Stimulated activated CD4-positive, alpha-beta T cell treated with anti-CD3 and anti-CD28 coated beads, TNF-alpha, amount 100 ng/mL, for 1 hour (primary cell): ENCODE measurements at places on chromosomes 5 and 9.

DNA sequence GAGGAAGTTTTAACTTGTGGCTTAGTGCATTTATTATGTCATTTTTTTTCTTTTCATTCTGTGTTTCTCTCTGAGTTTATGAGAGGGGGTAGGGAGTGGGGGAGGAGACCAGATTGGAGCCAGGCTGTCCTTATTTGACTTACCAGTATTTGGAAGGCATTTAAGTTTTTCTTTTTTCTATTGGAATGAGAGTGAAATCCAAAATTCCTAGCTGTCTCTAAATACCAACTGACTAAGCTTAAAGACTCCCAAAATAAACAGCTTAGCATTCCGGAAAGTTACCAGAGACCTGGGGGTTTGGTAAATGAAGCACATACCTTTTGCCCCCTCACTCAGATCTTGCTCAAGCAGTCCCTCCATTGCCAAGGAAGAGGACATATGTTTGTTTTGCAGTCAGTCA, 581.9 kb upstream of the BRINP1 start:
- DNase-seq: no peak

DNA sequence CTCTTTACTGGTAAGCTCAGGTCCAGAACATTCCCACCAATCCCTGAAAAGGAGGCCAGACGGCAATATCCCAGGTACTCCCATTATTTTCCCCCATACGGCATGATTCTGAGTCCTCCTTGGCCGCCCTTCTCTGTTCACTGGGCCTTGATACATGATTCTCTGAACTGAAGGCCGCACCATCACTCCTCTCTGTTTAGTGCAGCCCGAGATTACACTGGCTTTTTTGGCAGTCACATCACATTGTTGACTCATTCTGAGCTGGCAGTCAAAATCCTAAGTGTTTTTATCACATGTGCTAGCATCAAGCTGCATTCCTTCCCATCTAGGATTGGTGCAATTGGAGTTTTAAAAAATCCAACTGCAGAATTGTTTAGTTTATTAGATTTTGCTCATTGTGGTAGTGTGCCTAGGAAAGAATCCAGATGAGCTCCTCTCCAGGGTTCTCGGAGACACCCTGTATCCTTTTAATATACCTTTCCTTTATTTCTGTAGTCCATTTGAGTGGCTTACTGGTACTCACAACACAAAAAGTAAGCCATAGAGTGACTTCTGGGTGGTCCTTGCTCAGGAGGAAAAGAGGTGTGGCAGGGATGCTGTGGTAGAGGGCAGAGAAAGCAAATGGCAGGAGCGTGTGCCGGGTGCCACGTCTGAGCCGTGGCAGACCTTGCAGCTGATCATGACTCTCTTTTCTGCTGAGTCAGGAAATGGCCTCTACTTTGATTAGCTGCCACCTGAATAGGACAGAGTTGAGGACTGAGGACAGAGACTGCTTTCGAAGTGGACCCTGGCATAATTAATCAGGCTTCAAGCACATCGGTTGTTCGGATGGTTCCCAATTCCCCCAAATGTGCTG, 121.1 kb upstream of the IL12B start:
- DNase-seq: no peak

DNA sequence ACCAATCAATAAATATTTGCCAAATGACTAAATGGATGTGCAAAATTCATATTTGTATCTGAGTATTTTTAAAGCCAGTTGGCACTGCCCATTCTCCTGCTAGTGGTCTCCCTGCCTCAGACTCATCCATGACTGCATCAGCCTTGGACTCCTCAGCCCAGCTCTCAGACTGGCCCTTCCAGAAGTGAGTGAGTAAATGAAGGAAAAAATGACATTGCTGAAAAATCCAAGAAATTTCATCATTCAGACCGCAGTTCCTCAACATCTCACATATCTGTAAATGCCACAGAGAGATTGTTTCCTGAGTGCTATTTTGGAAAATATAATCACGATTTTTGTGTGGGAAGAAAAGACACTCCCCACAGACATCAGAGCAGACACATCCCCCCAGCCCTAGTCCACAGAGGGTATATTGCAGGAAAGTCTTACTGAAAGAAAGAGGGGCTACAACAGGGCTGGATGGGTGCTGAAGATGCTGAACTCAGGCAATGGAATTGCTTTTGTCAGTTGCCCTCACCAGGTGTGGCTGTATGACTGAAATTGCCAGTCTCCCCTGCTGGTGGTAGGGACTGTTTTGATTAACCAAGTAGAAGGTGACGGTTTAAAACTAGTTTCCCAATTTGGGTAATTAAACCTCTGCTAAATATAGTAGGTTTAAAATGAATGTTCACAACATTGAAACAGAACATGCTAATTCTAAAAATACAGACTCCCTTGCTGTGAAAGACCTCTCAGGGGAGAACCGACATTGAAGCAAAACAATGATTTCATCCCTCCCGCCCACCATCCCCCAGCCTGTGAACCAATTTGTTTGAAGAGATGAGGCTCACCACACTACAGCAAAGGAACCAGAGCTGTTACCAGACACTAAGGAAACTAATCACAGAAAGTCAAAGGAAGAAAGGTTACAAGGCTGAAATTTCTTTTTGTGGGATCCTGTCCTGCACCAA, 158.8 kb downstream of the DEPDC1B start:
- DNase-seq: no peak

- DNase-seq: no peak
These were observed 50.9 kb upstream of the SUSD3 start for GRCh38 chr9:93007529-93008058.

GRCh38 chr5:144433140-144433822, 262.6 kb downstream of the KCTD16 start:
- no peak for DNase-seq

GRCh38 chr5:13472842-13473241, 471.6 kb downstream of the DNAH5 start:
- DNase-seq: no peak

DNA sequence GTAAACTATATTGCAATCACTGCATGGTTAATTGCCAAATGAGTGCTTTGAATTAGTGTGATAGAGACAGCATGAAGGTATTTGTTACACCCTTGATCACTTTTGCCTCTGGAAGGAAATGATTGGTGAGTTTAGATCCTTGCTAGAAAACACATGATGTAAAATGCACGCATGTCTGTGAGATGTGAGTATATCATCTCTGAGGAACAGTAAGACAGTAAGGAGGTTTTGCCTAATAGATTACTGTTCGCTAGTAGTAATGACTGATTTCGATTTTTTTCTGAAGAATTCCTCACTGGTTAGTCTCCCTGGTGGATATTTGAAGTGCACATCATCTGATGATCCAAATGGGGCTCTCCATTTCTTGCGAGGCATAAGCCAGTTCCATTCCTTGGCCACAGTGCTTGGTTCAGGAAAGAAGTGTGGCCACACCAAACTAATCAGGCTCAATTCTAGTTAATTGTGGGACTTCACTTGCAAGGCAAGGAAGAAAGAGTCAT, 156.4 kb upstream of the ADRA1B start:
- DNase-seq: no peak

GRCh38 chr9:27618066-27618465, 44.8 kb upstream of the C9orf72 start:
- no peak for DNase-seq

GRCh38 chr9:99621040-99621439, 200.6 kb upstream of the NR4A3 start:
- no peak for DNase-seq

DNA sequence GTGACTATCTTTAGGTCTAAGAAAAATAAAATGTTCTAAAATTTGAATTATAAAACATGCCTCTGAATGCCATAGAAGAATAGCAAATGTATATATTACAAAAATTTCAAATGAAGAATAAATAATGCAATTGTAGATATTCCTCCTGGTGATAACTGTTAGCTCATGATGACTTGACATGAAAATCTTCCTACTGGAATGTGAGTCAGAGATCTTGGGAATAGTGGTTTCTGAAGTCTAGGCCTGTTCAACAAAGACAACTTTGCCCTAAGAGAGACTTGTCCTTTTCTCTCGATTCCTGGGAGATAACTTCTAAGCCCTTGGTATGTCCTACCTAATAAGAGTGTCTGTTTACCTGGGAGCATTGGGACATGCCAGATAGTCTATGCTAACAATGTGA, 746.3 kb upstream of the RIOK2 start:
- DNase-seq: no peak

- DNase-seq: no peak
These were observed 37.5 kb upstream of the RXRA start for GRCh38 chr9:134288746-134289145.

GRCh38 chr9:30280229-30280900, 2104.1 kb upstream of the ACO1 start:
- no peak for DNase-seq

GRCh38 chr9:113476511-113476916, 13.0 kb downstream of the RGS3 start:
- DNase-seq: no peak

DNA sequence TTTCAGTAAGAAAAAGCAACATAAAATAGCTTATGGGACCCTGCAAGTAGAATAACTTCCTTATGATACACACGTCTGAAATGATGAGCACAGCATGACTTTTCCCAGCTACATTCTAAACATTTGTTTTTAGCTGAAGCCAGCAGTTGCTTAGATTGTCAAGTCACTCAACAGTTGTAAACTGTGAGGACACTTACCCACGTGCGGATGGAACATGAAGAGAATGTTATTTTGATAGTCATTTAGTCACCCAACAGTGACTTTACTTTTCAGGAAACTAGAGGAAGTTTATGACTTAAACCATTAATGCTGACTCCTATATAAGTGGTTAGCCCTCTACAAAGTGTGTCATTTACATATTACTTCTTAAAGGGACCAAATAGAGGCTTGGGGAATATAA, 3.0 kb downstream of the HACD4 start:
- no peak for DNase-seq

- DNase-seq: no peak
These were observed 304.0 kb downstream of the NR2F1-AS1 start for GRCh38 chr5:93277051-93277450.

GRCh38 chr5:103369125-103370120, 110.9 kb downstream of the MACIR start:
- DNase-seq: no peak

DNA sequence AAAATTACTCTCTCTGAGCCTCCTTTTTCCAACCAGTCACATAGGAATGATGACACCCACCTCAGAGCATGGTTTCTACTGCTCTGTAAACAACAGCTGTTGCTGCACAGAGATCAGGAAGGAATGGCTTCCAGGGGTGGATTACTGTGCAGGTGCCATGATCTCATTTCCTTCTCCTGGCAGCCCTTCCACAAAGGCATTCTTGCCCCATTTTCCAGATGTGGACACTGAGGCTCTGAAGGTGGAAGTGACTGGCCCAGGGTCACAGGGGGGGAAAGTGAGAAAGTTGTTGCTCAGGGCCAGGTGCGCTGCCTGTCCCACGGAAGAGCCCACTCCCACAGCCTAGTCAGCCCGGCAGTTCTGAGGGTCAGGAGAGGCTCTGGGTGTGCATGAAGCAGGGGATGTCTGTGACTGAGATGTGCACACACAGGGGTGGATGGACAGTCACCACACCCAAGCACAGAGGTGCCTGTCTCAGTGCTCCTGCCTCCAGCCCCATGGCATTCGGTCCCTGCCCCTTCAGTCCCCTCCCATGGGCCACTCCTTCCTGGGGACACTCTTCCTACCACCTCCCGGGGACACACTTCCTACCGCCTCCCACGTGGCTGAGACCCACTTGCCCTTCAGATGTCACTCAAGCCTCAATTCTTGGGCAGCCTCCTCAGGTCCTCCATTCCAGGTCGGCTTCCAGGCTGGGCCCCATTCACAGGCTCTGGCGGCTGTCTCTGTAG, 17.0 kb downstream of the FGFR4 start:
- no peak for DNase-seq

DNA sequence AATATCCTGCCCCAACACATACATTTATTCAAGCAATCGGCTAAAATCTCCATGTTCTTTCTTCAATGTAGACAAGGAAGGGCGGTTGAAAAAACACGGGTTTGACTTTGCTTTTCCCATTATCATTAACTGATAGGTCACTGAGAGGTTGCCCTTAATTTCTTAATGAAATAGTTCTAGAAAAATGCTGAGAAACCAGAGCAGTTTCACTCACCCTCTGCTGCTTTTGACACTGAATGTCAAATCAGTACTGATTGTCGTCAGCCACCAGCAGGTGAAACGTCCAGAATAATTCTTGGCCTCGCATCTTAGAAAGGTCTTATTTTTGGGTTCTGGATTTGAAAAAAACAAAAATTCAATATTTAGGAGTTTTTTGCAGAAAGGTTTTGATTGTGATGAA, 8.1 kb downstream of the IL12B start:
- DNase-seq: no peak

- no peak for DNase-seq
These were observed 134.0 kb upstream of the MYO10 start for GRCh38 chr5:17069995-17070511.

DNA sequence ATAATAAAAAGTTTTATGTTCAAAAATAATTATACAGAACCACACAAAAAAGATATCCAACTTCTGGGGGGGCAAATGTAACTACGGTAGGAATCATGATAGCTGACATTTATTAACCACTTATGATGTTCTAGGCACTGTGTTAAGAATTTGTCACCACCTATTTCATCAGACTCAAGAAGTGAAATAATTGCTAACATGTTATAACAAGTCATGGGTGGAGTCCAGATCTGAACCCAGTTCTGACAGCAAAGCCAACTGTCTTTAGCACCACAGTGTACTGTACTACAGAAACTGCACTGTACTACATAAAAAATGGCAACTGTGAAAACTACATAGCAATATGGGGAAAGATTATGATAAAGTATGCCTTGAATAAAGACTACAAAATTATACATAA, 3.0 kb upstream of the SAP30L start:
- DNase-seq: no peak

- DNase-seq: no peak
These were observed 124.2 kb downstream of the CDH6 start for GRCh38 chr5:31317665-31318064.

- DNase-seq: no peak
These were observed 24.4 kb downstream of the IQGAP2 start for GRCh38 chr5:76427206-76428140.

GRCh38 chr9:95261890-95262289, 55.6 kb downstream of the FANCC start:
- no peak for DNase-seq

GRCh38 chr5:95620870-95621838, 1.3 kb downstream of the GPR150 start:
- DNase-seq: peak; percentile 37

- DNase-seq: no peak
These were observed 3.0 kb upstream of the CTSV start for GRCh38 chr9:97041898-97042297.

- no peak for DNase-seq
These were observed 167.0 kb upstream of the SV2C start for GRCh38 chr5:75916144-75916543.

DNA sequence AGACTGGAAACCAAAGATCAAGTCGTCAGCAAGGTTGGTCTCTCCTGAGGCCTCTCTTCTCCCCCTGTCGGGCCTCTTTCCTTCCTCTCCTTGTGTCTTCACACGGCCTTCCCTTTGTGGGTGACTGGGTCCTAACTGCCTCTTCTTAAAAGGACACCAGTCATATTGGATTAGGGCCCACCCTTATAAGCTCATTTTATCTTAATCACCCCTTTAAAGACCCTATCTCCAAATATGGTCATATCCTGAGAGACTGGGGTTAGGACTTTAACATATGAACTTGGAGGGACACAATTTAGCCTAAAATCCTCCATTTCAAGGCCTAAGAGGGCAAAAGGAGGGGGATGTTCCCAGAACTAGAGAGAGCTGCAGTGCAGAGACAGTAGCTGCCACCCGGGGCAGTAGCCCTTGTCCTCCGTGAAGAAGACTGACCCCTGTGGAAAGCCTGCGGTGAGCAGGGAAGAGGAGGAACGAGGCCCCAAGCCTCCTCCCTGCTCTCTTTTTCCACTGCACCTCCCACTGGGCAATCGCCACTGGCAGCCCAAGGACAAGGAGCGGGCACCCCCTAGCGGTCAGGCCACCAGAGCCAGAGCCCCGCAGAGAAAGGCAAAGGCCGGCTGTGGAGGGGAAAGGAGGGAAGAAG, 34.9 kb downstream of the CFAP90 start:
- DNase-seq: peak; percentile 15
